Karpas-422 (cell line): ENCODE measurements at places on chromosomes 7 and 10.

DNA sequence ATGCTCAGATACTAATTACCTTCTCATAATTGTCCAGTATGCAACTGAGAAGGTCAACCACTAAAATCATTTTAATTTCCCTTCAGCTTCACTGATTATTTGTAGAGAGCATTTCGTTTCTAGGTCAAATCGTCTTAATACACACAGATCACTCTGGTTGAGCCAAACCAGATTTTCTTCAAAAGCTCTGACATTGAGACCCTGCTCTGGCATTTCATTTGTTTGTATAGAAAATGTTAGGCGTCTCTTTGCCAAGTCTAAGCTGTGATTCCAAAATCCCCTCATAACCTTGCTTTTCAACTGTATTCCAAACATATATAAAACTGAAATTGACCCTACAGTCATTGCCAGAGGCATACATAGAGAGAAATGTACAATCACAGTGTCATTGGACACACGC lies 520.0 kb downstream of the CNTNAP2 start:
- no peak for DNase-seq

DNA sequence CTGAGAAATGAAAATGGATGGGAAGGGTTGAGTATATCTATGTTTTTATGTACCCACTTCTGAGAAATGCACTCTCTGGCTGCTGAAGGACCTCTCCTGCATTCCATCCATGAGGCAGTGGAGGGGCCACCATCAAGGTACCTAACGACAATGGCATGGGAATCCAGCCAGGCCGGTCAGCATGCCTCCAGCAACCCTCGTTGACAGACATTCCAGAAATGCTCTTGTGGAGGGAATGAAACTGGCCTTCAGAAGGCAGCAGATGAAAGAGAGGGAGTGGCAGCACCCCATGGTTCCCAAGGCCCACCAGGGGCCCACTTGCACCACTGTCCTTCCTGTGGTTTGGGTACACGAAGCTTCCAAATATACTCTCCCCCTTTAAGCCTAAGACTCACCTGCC lies 269.0 kb downstream of the ARHGAP12 start:
- no peak for DNase-seq

- DNase-seq = no peak
Measured at GRCh38 chr7:127819975-127820731, 168.2 kb downstream of the SND1 start.

DNA sequence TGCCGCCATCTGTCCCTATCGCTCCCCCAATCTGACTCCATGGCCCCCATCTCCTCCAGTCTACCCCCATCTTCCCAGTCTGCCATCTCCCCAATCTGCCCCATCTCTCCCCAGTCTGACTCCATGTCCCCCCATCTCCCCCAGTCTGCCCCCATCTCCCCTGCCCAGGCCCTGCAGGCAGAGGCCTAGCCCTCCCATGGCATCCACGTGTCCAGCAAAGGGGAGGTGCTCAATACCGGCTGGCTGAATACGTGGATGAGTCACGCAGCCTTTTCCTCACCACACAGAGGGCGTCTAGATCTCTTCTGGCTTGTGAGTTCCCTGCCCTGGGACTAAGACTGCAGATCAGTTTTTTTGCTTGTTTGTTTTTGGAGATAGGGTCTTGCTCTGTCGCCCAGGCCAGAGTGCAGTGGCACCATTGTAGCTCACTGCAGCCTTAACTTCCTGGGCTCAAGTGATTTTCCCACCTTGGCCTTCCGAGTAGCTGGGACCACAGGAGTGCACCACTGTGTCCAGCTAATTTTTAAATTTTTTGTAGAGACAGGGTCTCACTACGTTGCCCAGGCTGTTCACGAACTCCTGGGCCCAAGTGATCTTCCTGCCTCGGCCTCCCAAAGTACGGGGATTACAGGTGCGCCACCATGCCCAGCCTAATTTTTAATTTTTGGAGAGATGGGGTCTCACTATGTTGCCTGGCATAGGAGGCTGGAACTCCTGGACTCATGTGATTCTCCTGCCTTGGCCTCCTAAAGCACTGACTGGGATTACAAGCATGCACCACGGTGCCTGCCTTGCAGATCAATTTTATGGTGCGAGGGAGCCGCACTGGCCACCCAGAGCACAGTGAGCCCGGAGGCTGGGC lies 15.3 kb upstream of the GPR146 start:
- DNase-seq = no peak

GRCh38 chr10:48496831-48497779 lies 107.8 kb downstream of the ARHGAP22 start:
- DNase-seq = no peak

GRCh38 chr10:106619346-106619745 lies 545.2 kb downstream of the SORCS1 start:
- DNase-seq = no peak

- no peak for DNase-seq
Measured at GRCh38 chr10:6120691-6121090, 31.9 kb downstream of the RBM17 start.

- DNase-seq = no peak
Measured at GRCh38 chr10:104591441-104591840, 49.6 kb upstream of the SORCS3 start.

GRCh38 chr10:46040004-46040403 lies 6.1 kb downstream of the MSMB start:
- DNase-seq = no peak

- DNase-seq = peak; percentile 72
Measured at GRCh38 chr7:15015545-15016314, 113.2 kb upstream of the DGKB start.

GRCh38 chr7:129438839-129439651 lies 4.8 kb downstream of the STRIP2 start:
- DNase-seq = no peak

DNA sequence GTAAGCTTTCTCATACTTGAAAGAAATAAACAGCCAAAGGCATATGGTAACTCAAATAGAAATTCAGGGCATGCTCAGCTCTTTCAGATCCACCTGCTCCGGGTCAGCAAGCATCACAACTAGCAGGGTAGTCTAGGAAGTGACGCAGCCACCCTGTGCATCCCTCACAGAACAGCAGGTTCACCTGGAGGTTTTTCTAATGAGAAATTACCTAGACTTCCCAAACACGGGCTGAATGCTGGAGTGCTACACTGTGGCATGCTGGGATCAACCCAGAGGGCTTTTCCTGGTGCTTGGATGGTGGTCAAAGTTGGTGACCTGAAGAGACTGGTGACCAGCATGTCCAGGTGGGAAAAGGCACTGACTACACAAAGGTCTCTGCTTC lies 66.8 kb upstream of the DNAJB6 start:
- no peak for DNase-seq
